Stomach (tissue), 19 donors: ENCODE measurements at places on chromosomes 12 and 14. TPM values are rescaled to one million over a fixed set of nuclear protein-coding genes. Genes with fewer than 3 reads are reported as not detected.

The TMEM121 gene
- 2.2 TPM for total RNA-seq

DNA sequence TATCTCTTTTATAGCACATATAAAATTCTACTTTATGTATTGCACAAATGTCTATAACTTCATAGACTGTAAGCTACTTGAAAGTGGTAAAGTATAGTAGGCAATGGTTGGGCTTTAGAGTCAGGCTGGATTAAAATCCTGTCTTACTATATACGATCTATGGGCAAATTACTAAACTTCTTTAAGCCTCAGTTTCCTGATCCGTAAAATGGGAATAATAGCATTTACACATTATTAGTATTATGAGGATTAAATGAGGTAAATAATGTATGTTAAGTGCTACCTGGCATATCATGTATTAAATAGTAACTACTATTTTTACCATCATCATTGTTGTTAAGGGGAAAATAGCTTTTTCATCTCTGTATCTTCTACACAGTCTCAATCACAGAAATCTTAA, 14.4 kb downstream of the POLE2 start:
- no peak for DNase-seq

DNA sequence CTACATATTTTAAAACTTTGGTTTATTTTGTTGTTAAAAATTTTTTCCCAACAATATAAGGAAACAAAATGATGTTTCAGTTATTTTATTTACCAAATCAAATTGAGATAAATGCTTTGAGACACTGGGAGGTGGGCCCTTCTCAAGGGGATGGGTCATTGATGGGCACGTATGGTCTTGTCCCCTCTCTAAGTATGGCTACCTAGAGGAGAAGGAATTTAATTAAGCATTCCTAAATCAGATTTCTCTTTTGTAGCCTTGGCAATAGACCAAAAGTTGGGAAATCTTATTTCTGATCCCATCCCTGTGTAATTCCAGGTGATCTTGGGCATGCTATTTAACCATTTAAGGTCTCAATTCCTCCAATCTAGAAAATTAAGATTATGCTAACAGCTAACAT, 79.0 kb downstream of the SCN8A start:
- DNase-seq: no peak

DNA sequence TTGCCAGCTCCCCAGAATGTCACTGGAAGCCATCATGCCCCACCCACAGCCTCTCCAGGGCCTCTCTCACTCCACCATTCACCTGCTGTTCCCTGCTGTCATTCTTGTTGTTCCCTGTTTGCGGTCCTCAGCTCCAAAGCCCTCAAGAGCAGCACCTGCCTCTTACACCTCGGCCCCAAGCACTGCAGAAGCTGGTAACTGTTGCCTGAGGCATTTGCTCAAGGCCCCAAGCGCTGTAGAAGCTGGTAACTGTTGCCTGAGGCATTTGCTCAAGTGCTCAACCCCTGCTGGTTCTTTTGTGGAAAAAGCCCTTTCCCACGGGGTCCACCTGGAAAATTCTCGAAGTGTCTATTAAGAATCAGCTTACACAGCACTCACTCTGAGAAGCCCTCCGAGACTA, 78.0 kb downstream of the ARL6IP4 start:
- no peak for DNase-seq

DNA sequence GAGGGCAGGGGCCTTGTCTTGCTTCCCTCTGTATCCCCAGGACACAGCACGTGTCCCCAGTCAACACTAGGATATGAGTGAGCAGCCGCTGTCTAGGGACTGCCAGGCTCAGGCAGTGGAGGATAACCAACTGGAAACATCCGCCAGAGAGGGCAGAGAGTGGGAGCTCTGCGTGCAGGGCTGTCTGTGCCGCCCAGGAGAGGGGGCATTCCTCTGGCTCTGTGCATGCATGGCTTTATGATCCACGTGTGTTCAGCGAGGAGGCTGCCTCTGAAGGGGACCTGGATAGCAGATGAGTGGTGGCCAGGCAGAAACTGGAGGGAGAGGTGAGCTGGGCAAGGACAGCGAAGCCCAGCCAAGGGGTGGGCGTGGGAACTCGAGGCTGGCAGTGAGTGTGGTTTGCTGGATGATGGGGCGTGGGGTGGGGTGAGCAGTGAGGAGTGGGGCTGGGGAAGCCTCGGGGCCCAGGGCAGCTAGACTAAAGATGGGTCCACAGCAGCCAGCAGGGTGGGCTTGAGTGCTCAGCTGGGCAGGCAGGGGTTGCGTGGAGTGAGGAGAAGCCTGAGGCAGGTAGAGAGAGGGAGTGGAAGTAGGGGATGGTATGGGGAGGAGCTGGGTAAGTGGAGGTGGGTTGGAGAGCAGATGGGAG, 72.9 kb downstream of the PRIMA1 start:
- no peak for DNase-seq

DNA sequence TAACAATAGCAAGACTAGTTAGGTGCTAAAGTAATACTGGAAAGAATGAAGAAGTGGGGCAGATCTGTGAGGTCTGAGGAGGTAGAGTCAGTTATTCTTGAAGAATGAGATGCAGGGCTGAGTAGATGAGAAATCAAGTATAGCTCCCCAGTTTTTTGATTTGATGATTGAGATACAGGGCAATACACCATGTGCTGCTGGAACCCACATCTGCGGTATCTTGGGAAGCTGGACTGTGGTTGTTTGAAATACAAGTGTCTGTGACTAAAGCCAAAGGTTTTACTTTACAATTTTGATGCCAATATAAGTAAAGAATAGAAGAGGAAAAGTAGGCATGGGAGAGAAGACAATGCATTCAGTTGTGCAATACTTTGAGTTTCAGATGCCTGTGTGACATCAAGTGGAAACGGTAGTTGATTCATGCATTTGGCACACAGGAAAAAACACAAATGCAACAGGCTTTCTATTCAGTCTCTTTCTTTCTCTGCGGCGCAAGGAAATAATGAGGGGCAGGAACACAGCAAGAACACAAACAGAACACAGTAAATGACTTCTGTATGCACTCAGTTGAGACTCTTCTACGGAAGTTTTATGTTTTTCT, 190.2 kb upstream of the SLC38A2 start:
- peak; percentile 38 for DNase-seq

The METTL3 gene
- total RNA-seq: 66.1 TPM

GRCh38 chr12:42812086-42812485, 222.5 kb upstream of the PRICKLE1 start:
- no peak for DNase-seq

DNA sequence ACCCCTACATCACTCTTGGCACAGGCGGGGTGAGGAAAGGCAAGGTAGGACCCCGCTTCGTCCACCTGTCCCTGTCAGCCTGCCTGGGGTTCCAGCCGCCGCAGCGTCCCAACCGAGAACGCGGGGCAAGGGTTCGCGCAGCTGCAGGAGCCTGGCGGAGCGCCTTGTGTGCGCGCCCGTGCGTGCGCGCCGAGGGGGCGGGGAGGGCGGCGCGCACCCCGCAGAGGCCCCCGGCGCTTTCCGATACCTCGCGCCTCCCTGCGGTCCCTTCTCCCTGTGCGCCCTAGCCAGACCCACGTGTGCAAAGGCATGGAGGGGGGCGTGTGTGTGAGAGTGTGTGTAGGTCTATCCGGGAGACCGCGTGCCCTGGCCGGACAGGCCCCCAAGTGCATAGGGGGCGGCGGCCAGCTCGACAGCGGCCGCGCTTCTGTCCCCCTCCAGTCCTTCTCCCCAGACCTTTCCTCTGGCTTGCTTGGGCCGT, 122.4 kb downstream of the TSPAN9 start:
- peak; percentile 82 for DNase-seq

The APEX1 gene
- total RNA-seq: 149 TPM

The KRT71 gene
- total RNA-seq: not detected
